CD4-positive, alpha-beta T cell treated with Interleukin-12 subunit alpha and Interleukin-12 subunit beta, for 1 hour (primary cell): ENCODE measurements at places on chromosomes 16 and 17.

GRCh38 chr17:74808714-74809430 is 32.7 kb upstream of the NAT9 start:
- DNase-seq: no peak

- DNase-seq: no peak
These were observed 98.8 kb downstream of the WWOX start for GRCh38 chr16:78198288-78198687.

DNA sequence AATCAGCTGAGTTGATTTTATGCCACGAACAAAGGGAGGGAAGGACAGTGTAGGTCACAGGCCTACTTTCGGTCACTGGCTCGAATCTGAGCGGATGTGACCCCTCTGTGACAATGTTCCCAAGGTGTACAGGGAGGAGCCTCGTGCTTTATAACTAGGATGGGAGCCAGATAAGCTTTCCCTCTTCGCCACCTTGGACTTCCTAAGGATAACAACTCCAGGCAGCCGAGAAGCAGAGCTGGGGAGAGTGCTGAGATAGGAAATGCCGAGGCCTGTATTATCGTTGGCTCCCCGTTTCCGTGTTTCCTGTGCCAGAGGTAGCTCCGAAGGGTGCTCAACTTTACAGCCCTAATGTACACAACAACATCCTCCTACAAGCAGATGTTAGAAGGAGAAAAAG is 217.8 kb upstream of the IRX3 start:
- DNase-seq: no peak

DNA sequence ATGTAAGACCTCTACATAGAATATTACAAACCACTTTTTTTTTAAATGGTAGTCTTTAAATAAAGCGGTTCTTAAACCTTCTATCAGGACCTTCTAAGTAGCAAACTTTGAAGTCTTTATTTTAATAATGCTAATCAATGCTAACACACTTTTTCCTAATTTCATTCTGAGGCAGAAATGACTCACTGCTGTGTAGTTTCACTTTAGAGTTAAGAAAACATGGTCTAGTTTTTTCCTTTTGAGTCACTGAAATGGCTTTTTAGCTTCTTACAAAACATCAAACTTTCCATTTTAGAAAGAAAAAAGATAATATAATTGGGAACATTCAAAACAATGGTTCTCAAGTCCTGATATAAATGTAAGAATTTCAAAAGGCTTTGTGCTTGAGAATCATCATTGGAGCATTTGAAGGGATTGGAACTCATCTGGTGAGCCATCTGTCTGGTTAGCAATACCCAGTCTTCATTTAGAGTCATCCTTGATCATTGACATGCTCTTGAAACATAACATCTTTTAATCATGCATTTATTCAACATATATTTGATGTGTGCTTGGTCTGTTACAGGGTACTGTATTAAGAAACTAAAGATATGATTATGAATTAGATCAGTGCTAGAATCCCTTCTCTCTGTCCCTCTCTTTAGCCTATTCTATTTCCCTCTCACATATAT is 258.3 kb upstream of the MON1B start:
- no peak for DNase-seq

GRCh38 chr17:56441308-56441707 is 152.2 kb upstream of the NOG start:
- no peak for DNase-seq

DNA sequence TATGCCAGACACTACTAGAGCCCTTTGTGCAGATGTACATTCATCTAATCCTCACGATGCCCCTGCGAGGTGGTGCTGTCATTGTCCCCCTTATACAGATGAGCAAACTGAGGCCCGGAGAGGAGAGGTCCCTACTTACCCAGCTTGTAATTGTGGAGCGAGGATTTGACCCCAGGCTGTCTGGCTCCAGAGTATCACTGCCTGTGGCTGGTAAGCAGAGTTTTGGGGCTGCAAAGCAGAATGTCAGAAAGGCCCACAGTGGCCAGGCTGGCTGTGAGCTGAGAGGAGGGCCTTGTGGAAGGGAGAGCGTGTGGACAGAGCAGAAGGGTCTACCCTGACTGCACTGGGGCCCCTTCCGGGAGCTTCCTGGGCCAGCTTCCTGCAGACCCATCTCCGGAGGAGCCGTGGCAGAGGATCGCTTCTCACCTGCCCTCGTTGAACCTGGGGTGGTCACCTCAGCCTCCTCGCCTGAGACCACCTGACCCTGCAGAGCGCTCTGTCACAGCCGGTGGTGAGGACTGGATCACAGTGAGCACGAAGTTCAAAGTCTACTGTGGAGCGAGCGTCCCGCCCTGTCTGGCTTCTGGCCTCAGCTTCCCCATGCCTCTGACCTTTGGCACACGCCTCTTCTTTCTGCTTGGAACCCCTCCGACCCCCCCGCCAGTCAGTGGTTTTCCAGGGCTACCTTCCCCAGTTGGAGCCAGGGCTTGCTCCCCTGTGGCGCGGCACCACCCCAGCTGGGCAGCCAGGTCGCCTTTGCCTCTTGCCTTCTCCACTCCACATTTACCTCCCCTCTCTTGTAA is 12.1 kb downstream of the CMIP start:
- no peak for DNase-seq

GRCh38 chr17:78257810-78258322 is 26.4 kb downstream of the TMEM235 start:
- DNase-seq: peak; percentile 14

DNA sequence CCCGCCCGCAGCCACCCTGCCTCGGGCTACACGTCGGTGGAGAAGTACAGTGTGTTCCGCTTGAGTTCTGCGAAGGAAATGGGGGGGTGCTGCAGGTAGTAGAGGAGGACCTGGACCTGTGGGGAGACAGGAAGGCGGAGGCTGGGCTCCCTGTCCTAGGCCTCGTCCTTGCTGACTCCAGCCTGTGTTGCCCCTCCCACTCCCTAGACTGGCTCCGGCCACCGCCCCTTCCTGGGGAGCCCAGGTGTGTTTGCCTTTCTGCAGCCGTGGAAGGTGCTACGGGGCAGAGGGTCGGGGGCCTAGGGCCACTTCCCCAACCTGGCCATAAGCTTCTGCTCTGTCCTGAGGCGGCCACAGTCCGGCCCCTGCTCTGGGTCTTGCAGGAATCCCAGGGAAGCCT is 9.1 kb downstream of the TIMM22 start:
- no peak for DNase-seq

DNA sequence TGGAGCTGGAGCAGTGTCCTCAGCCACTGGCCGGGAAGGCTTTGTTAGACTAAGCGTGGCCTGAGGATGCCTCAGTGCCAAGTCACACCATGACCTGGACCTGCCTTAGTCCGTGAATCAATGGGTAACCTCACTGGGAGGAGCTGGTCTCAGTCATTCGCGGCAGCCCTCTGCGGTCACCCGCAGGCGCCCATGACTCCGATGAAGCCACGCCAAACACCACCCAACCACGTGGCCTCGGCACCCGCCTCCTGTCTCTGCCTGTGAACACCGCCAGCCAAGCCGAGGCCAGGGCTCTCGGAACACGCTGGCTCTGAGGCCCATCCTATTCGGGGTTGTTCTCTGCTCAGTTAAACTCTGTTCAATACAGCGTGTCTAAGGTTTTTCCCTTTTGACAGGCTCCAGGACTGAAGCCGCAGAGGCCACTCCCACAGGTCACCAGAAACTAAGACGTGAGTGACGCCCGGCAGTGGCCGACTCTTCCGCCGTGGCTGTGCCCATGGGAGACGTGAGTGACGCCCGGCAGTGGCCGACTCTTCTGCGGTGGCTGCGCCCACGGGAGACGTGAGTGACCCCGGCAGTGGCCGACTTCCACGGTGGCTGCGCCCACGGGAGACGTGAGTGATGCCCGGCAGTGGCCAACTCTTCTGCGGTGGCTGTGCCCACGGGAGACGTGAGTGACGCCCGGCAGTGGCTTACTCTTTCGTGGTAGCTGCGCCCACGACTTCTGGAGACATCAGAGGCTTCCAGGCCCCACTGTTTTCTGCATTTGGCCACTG is 16.8 kb upstream of the PABPN1L start:
- DNase-seq: no peak

DNA sequence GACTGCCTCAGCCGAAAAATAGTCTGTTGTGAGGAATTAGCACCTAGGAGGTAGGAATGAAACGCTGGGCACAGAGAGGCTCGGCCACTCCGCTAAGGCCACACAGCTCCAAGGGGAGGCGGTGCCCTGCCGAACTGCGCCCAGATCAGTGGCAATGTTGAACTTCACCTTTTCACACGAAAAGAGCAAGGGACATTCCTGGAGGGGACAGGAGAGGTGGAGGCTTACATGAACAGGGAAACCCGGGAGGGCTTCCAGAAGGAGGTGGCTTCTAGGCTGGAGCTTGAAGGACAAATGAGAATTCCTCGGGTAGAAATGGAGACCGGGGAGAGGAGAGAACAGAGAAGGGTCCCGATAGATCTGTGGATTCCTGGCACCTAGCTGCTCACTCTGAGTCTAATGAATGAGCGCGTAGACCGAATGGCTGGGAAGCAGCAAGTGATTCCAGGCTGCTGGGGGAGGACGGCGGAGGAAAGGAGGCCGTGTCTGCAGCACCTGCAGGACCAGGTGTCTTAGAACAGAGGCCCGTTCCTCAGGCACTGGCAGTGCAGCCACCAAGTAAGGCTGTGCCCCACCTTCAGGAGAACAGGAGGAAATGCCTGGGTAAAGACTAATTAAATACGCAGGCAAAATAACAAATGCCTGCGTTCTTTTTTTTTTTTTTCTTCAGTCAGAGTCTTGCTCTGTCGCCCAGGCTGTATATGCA is 722 bp upstream of the SLC38A10 start:
- DNase-seq: peak; percentile 70

- no peak for DNase-seq
These were observed 9.0 kb downstream of the SMIM5 start for GRCh38 chr17:75642182-75642783.

DNA sequence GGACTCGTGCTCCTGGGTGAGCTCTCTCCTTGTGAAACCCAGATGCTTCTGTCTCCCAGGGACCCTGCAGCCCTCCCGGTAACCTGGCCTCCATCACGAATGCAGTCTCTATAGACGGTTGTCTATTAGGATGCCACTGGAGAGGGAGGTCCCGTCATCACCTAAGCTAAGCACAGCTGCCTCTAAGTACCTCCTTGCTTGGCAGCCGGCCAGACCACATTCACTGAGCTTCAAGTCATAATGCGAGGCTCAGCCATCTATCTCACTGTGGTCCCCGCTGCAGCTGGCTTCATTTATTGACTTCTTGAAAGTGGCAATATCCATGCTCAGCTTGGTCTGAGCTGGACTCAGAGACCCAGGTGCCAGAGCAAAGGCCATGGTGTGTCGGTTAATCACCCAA is 74.5 kb upstream of the HSBP1 start:
- DNase-seq: no peak

GRCh38 chr16:78307824-78308528 is 208.5 kb downstream of the WWOX start:
- no peak for DNase-seq

DNA sequence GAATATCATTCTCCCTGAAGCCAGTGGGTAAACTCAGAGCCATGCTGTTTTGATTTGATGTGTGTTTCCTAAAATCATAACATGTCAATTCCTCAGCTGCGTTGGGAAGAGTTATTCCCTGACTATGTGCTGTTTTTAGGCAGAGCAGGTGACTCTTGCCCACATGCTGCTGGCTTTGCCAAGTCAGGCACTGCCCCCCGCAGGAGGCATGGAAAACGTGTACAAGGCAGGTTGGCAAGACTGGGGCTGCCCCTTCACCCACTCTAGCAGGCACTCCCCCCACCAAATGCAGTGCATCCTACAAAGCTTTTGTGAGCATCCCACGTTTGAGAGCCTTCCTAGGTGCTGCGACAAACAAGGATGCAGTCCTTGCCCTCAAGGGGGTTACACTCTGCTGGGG is 38.3 kb upstream of the NAT9 start:
- no peak for DNase-seq

DNA sequence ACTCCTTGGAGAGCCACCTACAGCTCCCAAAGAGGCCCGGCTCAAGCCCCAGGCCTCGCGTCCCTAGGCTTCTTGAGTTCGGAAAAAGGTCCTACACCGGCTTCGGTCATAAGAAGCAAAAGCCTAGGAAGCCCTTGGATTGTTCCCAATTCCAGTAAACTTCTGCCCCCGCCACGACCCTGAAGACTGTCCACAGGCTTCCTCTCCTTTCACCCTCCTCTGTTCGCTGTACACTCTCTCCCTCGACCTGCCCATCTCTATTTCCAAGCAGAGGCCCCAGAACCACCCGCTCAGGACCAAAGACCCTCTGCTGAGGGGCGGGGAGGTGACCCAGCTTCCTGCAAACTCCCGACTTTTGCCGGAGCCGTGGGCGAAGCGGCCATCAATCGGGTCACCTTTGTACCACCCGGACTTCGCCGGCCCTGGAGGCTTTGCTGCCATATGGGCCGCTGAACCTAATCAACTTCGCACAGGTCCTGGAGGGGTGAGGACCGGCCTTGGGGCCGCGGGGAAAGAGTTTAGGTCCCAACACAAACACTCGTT is 2.7 kb downstream of the HOXB2 start:
- DNase-seq: peak; percentile 42

- peak; percentile 37 for DNase-seq
These were observed 38.0 kb downstream of the CUEDC1 start for GRCh38 chr17:57916925-57917858.

DNA sequence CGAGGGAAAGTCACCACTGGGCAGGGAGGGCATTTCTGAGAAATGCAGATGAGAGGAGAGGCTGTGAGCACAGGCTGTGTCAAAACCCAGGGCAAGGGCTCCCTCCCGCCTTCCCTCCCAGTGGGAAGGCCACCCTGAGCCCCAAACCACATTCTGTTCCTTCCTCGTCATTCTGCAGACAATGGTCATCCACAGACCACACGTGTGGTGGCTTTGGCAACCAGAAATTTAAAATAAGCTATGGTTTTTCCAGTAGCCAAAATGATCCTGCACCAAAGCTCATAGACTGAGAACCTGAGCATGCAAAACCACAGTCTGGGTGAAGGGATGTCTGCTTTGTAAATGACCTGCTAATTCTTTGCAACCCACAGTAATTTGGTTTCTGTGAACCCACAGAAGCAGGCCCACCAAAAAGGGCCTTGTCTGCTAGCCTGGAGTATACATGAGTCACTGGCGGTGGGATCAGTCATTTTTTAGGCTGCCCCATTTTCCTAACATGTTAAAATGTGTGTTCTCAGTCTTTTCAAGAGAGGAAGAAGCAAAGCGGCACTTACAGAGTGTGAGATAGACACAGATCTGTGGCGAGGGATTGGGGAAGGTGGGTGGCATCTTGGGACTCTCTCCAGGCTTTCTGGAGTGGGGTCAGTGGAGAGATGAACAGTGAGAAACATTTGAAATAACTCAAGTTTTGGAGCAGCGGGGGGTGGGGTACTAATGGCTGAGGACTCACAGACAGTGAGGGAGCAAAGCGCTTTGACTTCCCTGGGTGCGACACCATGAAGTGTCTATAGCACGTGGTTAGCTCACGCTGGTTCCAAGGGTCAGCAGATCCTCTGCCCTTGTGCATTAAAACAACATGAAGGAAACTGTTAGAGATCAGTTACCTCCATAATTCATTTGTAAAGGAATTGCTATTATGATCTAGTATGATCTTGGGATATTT is 20.5 kb downstream of the GRB7 start:
- DNase-seq: peak; percentile 70

GRCh38 chr16:13150181-13150885 is 248.9 kb downstream of the SHISA9 start:
- DNase-seq: no peak

- DNase-seq: no peak
These were observed 68.0 kb upstream of the CBX4 start for GRCh38 chr17:79907217-79907715.
